ENCODE measurements at places on chromosomes 11 and 22.
A peak's percentile ranks its signal among the peaks of the same experiment; 100 is the strongest.

- no peak for DNase-seq
Measured at GRCh38 chr11:114252767-114253166, 43.4 kb upstream of the NNMT start.

GRCh38 chr11:128964463-128964930, 21.8 kb upstream of the TP53AIP1 start:
- DNase-seq = no peak

GRCh38 chr11:13188179-13188578, 89.4 kb upstream of the BMAL1 start:
- DNase-seq = no peak

- DNase-seq = no peak
Measured at GRCh38 chr11:86202013-86202336, 42.6 kb upstream of the EED start.

DNA sequence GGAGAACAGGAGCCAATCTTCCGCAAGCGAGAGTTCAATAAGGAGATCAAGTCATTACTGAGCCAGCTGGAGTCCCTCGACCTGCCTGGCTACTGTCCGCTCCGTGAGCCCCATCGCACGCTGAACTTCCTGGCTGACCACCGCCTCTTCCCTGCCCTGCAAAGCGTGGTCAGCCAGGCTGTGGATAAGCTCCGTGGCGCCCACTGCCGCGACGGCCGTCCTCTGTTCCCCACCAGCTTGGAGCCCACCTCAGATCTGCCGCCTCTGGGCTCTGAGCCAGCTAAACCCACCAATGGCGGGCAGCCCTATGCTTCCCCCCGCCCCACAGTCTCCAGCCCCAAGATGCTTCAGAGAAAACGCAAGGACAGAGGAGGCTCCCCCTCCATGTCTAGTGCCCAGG, 2.3 kb downstream of the CCDC116 start:
- DNase-seq = no peak

- DNase-seq = no peak
Measured at GRCh38 chr11:47394050-47394321, 14.4 kb upstream of the SLC39A13 start.

- no peak for DNase-seq
Measured at GRCh38 chr11:73218106-73218829, at the start of gene P2RY2. Gene P2RY2 (plus strand): TSS chr11:73218281. CDS start chr11:73234160, 15,879 bp downstream.

- no peak for DNase-seq
Measured at GRCh38 chr11:67022961-67023956, at the start of gene SYT12. Gene SYT12 (plus strand): TSS chr11:67023134. CDS start chr11:67030145, 7,011 bp downstream.

DNA sequence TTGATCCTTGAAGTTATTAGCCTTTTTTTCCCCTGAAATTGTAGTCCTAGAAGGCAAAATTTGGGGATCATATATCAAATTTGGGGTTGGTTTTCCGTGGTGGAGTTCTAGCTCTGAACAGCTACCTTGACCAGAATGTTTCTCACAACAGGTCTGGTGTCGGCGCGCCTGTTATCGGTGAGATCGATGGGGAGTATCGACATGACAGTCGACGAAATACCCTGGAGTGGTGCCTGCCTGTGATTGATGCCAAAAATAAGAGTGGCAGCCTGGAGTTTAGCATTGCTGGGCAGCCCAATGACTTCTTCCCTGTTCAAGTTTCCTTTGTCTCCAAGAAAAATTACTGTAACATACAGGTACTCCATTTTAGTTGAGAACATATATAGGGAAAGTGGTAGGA, 9.9 kb upstream of the PHLDB1 start:
- DNase-seq = no peak

DNA sequence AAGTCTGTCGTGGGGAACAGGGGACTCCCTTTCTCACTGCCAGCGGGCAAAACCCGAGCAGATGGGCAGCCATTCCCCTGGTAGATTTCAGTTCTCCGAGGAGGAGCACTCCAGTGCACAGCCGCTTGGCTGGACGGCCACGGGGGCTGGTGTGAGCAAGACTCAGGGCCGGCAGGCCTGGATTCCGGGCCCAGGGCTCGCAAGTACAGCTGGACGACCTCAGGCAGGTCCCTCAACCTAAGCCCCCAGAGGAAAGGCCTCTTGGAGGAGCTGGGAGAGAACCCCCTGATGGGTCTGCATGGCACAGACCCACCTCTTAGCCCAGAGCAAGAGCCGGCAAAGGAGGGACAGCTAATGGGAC, 31.3 kb upstream of the TCF20 start:
- DNase-seq = no peak

DNA sequence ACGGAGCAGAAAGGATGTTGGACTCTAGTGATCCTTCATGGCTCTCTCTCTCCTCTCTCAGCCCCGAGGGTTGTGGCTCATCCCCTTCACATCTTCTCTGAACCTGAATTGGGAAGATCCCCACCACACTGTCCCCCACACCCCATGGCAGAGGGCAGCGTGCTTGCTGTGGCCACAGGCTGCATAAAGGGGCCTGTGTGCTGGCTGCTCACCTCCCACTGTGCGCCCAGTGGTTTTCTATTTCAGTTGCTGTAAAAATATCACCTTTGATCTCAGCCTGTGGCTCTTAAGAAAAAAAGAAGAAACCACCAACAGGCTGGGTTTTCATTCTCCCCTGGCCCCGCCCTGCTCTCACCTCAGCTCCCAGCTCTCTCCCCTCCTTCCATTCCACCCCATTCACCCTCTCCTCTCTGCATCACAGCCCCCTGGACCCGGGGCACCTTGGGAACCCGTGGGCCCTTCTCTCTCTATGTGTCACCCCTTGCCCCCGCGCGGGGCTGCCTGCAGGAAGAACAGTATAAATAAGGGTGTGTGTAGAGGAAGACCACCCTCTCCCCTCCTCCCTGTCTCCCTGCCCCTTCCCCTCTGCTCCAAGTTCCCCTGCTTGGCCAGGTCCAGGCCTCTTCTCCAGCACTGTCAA, 25.8 kb upstream of the WNT11 start:
- no peak for DNase-seq

GRCh38 chr11:66083767-66084166, 13.7 kb downstream of the PACS1 start:
- no peak for DNase-seq

DNA sequence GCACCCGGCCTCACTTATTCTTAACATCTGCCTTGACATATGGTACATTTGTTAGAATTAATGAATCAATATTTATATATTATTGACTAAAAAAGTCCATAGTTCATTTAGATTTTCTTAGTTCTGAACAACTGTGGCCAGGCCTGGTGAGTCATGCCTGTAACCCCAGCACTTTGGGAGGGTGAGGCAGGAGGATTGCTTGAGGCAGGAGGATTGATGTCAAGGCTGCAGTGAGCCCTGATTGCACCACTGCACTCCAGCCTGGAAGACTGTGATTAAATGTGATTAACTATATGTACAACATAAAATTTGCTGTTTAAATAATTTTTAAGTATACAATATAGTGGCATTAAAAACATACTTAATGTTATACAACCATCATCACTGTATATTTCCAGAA, 5.6 kb downstream of the UVRAG start:
- no peak for DNase-seq

- no peak for DNase-seq
Measured at GRCh38 chr22:39658367-39658766, 87.8 kb downstream of the CACNA1I start.

GRCh38 chr11:47980088-47980906, at the start of gene PTPRJ:
Gene PTPRJ (plus strand): TSS chr11:47980559. CDS start chr11:47980913, 354 bp downstream.
- DNase-seq = peak; percentile 28

- DNase-seq = no peak
Measured at GRCh38 chr11:35620795-35621194, 2.5 kb downstream of the FJX1 start.

GRCh38 chr11:83599066-83599465, 312.9 kb upstream of the CCDC90B start:
- no peak for DNase-seq

GRCh38 chr11:102552447-102553194, 22.1 kb upstream of the MMP7 start:
- DNase-seq = no peak

GRCh38 chr11:101277036-101277435, 147.4 kb upstream of the PGR start:
- no peak for DNase-seq

- no peak for DNase-seq
Measured at GRCh38 chr11:123393312-123393927, 36.6 kb upstream of the GRAMD1B start.

GRCh38 chr11:108032800-108033199, 24.1 kb downstream of the CUL5 start:
- DNase-seq = no peak

DNA sequence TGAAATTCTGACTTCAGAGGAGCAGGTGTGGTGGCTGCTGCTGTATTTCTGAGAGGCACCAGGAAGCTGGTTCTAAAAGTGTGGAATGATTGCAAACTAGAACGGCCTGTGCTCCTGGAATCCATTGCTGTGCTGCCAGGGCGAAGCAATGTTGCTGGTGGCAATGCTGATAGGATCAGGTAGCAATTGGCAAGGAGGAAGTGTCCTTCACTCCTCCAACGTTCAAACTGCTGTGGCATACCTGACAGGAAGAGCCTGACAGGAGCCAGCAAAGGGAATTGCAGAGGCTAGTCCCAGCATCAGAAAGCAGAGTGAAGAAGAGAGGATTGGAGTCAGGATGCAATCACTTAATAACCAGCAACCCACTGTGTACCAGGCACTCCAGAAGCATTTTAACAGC, 118.2 kb downstream of the FAR1 start:
- no peak for DNase-seq

DNA sequence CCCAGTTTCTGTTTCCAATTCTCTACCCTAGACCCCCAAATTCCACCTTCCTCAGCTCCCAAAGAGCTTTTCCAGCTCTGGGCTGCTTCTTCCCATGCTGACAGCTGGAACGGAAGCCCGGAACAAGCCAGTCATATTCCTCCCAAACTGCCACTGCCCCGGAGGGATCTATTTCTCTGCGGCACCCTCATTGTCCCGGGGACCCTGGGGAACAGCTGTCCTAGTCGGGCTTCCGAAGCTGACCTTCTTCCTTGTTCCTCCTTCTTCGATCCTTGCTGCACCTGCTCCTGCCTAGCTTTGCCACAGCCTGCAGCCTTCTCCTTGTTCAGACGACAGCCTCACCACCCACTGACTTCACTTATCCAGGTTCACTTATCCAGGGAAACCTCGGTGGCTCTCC, 105.7 kb downstream of the TSPAN18 start:
- DNase-seq = no peak

DNA sequence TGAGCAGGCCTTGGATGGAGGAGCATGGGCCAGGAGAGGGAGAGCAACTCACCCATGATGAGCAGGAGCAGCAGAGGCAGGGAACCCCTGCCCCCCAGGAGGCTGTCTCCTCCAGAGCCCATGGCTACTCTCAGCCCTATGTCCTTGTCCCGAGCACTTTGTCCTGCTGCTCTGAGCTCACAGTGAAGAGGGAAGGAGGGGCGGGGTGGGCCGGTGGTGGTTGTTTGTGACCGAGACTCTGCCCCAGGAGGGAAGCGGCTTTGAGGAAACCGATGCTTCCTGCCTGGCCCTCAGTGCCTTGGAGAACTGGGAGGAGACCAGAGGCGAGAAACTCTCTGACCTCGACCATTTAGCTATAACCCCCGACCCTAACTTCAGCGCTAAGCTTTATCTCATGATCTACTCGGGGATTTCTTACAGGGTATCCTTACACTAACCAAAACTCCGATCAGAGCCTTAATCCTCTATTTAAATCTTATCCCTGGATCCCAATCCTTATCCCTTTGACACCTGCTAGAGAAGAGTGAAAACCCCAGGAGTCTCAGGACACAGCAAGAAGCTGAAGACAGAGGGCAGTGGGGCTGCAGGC, at the start of gene ROBO4:
TSS of gene ROBO4 (minus strand) at position 192 of the 589 bp plus-strand sequence. CDS start at position 122, 70 bp downstream.
- DNase-seq = no peak

DNA sequence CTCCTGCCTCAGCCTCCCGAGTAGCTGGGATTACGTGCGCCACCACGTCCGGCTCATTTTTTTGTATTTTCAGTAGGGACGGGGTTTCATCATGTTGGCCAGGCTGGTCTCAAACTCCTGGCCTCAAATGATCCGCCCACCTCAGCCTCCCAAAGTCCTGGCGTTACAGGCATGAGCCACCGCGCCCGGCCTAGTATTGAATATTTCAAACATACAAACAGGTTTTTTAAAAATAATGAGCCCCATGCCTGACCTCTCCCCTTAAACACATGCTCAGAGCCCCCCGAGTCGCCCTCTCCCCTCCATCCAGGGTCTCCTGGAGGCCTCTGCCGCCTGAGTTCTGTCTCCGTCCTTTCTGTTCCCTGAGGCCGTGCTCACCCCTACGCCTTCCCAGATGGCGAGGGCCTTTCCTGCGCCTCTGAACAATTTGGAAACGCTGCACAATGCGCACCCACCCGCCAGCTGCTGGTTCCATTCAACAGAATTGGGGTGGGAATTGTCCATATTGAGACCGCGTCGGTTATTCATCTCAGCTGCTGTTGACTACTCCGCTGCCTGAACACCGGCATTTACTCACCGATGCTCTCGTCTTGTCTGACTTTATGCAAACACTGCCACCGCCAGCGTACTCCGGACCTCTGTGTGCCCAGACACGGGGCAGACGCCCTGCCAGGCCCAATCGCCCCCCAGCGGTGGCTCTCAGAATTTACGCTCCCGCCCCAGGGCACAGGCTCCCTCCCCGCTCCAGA, 13.6 kb upstream of the RNH1 start:
- DNase-seq = no peak

DNA sequence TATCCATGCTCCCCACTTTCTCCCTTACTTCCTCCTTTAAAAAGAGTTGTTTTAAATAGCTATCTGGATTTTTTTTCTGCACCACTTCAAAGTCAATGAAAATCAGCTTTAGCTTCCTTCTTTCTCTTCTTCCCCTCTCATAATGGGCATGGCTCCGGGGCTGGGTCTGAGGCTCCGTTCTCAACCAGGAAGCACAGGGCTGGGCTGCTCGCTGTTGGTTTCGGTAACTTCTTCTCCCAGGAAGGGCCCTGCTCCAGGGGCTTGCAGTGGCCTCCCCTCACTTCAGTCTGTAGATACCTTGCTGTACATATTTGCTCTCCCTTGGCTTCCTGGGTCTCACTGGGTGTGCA, 23.8 kb downstream of the MICAL2 start:
- DNase-seq = no peak

DNA sequence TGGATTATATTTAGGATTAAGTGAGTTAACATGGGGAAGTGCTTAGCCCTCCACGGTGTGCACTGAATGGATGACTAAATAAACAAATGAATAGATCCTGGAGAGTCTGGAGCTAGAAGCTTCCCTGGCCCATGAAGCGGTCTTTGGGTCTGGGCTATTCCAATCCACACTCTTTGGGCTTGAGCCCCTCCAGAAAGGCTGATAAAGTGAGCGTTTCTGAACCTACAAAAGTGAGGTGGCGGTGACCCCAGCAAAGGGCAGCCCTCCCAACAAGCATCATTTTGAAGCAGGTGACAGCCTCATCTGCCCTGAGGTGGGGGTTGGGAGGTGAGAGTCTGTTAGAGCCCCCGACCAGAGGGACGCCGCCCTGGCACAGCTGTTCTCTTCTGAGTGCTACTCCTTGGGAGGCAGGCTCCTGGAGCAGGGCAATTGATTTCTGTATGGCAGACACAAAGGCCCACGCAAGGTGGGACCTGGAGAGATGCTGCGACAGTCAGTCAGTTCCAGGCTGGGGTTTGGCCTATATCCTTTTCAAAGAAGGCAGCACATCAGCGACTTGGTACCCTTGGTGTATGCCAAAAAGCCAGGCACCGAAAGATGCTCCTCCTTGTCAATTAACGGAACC, 157.8 kb downstream of the CACNA1I start:
- no peak for DNase-seq

GRCh38 chr11:36601155-36601554, 3.1 kb upstream of the RAG2 start:
- DNase-seq = no peak

All from stimulated activated CD4-positive, alpha-beta T cell treated with anti-CD3 and anti-CD28 coated beads, TNF-alpha, amount 100 ng/mL, for 4 hours (primary cell).